ENCODE measurements at places on chromosomes 1 and 21. TPM values are rescaled to one million over a fixed set of nuclear protein-coding genes. Genes with fewer than 3 reads are reported as not detected.

The SPRR2B gene
- total RNA-seq: not detected

The RGS2 gene
- 24.2 TPM for total RNA-seq

DNA sequence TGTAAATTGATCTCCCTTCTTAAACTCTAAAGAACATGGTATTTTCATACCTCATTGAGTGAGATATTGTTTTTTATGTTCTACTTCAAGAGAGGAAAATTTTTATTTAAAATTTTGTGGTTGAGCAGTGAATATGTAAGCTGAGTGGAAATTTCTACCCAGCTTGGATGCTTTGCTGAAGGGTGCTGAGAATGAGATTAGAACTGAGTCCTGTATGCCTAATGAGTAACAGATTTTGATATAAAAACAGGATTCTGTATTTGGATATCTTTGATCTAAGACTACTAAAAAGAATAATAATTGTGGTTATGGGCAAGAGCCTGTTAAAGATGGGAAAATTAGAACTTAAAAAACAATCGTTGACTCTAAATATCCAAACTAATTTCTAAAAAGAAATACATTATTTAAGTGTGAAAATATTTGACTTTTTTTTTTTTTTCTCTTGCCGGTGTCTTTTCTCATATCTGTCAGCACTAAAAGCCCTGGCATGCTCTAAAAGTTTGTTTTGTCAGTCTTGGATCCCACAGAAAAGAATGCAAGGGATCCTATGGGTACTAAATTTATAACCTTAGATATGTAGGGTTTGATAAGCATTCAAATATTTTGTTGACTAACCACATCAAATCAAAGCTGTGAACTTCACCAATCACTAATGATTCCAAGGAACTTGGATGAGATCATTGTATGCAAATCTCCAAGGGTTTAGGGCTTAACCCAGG, 652.3 kb downstream of the PTPRC start:
- no peak for DNase-seq

GRCh38 chr1:163774978-163775620, 453.3 kb downstream of the NUF2 start:
- no peak for DNase-seq

The OR14K1 gene
- total RNA-seq: not detected

- no peak for DNase-seq
Measured at GRCh38 chr21:42302794-42303193, 12.4 kb downstream of the TFF3 start.

The OR6K3 gene
- not detected for total RNA-seq

GRCh38 chr1:192730198-192730597, 78.6 kb upstream of the RGS2 start:
- peak; percentile 30 for DNase-seq

DNA sequence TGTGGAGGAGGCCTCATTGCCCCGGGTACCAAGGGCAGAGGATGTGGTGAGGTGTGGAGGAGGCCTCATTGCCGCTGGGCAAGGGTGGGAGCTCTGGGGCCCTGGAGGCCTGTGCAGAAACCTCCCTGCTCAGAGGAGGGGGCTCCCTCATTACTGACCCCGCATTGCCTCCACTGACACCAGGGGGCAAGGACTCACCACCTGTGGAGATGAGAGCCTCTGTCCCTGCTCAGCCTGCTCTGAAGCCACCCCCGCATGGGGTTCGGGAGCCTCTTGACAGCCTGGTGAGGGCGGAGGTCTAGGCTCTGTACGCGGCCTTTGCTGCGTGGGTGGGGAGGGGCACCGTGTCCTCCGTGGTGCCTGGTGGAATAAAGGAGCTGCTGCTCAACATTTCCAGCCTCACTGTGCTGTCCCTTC, 95.0 kb upstream of the COL6A1 start:
- no peak for DNase-seq

The HSPA6 gene
- total RNA-seq: 0.28 TPM

GRCh38 chr1:5982276-5982675, 9.9 kb downstream of the NPHP4 start:
- no peak for DNase-seq

GRCh38 chr1:164746632-164747031, 187.6 kb downstream of the PBX1 start:
- DNase-seq: no peak

DNA sequence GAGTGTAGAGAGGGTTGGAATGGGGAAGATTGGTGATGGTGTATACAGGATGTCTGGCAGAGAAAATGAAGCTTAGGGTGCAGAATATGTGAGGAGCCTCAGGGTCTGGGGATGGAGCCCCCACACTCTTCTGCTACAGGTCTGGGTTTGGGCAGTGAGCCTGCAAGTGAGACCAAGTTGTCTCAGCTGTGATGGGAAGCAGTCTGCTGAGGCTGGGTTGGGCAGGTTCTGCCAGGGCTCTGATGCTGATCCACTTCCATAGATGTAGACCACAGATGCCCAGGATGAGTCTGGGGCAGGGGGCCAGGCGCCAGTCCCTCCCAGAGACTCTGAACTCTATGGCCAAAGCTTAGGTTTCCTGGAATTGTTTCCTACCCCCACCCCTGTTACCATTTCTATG, 516.9 kb downstream of the PTPRU start:
- DNase-seq: no peak

DNA sequence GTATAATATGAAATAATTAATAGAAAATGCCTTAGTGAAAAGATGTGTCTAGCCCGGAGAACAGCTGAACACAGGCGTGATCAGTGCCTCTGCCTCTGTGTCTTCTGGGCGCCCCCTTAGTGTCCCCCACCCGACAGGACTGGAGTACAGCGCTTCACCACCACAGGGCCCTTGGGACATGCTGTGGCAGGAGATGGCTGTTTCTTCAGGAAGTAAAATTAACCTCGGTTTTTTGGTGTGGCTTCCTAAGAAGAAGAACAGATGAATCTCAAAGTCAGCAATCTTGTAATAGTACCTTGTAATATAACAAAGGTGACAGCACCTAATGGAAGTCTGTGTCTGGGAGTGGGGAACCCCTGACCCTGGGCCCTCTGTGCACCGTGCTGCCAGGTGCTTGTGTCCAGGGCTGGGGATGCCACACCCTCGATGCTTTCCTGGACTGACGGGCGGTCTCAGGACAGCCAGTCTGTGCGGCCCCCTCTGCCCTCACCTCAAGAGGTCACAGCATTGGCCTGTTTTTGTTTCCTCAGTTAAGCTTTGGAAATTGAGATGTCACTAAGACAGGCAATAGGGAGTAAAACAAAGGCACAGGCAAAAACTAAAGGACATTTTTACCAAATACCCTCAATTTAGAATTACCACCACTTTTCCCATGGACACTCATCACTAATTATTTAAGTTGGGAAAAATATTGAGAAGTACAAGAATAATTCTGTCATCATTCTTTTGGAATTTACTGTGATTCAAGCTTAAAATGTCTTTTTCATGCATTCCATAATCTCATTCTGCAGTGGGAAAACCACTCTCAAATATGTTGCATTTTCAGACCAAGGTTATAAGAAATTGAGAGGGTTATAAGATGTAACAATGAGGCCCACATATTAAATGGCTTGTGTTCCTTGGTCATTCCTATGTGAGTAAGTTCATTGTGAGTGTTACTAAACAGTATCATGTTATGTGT, 79.3 kb downstream of the ADARB1 start:
- no peak for DNase-seq

The VAMP3 gene
- 76.2 TPM for total RNA-seq

DNA sequence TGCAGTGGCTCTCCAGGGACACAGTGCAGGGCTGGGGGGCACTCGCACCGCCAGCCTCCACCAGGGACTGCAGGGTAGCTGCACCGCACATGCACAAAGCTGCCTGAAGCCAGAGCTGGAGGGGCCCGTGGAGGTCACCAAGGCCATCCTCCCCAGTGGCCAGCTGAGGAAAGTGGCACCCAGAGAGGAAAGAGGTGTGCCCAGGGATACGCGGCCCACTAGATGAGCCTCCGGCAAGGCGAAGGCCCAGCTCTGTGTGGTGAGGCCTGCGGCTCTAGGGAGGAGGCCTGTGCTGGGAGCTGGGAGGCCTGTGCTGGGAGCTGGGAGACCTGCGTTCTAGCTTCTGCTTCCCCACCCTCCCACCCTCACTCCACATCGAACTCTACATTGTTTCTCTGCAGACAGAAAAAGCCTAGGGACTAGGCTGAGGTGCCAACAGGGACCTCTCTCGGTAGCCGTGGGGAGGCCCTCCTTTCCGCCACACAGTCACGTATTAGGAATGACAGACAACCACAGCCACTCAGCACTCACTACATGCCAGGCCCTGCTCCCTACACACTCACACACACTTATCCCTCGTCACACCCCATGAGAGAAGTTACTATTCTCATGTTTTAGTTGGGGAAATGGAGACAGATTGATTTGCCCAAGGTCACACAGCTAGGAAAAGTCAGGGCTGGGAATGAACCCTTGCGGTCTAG, 921 bp upstream of the ASCL5 start:
- no peak for DNase-seq

DNA sequence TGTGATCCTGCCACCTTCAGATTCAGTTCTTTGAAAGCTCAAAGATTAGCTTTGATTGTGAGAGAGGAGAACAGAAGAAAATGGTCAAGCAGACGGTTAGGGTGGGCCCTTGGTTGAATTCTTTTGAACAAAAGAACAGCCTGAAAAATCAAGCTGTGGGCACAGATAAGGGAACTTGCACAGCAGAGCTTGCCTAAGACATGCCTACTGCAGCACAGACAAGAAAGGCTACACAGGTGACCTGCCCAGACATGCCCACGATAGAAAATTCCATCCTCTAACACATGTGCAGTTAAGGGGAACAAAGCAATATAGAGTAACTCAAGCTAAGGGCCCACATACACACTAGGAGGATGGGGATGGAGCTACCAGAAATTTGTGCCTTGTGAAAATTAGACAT, 512.5 kb upstream of the LRRC7 start:
- no peak for DNase-seq

GRCh38 chr1:166974647-166975345, 544 bp downstream of the ILDR2 start:
- no peak for DNase-seq

GRCh38 chr21:19353256-19353655, 949.7 kb upstream of the TMPRSS15 start:
- no peak for DNase-seq

DNA sequence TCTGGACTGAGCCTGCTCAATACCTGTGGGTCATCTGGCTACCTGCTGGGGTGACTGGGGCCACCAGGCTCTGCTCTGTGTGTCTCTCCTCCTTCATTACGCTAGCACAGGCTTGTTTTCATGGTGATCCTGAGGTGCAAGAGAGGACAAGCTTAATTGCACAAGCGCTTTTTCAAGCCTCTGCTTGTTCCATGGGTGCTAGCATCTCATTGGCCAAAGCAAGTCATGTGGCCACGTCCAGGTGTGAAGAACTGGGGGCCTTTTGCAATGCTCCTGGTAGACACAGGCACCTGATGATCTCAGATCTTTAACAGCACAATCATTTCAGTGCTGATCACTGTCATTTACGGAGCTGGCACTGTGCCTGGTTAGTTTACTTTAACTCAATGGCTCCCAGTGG, 114.6 kb downstream of the KAZN start:
- peak; percentile 45 for DNase-seq

DNA sequence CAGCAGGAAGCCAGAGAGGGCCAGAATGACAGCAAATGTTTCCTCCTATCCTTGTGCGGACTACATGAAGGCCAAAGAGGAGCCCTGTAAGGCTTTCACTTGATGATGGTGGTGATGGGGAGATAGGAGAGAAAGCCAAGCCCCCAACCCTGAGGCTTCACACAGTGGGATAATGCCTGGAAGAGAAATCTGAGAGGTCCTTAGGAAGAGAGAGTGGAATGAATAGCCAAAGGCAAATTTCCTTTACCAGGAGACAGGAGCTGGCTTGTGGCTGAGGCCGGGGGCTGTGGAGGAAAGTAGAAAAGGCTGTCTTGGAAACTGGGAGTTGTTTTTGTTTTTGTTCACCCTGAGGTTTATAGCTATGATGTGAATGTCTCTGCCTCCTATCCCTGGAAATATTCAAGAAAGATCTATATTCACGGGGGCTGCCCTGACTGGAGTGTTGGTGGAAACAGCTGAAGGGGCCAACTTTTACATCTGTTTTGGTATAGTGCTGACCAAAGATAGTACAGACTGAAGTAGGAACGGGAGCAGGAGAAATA, 13.0 kb upstream of the RNF19B start:
- no peak for DNase-seq

DNA sequence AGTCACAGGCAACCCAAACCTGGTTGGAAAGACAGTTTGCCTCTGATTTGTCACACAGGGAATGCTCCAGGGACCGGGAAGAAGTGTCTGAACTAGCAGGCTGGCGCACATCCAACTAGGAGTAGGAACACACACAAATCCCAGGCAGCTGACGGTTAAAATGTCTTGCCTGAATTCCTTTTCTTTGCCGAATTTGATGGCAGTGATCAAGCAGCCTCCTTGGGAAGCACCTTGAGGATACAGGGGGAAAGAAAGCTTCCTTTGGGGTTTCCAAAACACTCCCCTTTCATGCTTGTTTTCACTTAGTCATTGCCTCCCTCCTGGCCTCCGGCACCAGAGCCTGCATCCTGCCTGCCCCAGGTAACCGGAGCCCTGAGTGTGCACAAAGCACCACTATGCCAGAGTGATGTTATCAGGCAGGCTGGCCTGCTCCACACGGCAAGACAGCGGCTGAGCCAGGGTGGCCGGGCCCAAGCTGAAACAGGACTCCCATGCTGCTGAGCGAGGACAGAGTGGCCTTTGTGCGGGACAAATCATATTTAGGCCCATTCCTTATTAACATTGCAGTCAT, 193.8 kb downstream of the LMX1A start:
- peak; percentile 63 for DNase-seq

DNA sequence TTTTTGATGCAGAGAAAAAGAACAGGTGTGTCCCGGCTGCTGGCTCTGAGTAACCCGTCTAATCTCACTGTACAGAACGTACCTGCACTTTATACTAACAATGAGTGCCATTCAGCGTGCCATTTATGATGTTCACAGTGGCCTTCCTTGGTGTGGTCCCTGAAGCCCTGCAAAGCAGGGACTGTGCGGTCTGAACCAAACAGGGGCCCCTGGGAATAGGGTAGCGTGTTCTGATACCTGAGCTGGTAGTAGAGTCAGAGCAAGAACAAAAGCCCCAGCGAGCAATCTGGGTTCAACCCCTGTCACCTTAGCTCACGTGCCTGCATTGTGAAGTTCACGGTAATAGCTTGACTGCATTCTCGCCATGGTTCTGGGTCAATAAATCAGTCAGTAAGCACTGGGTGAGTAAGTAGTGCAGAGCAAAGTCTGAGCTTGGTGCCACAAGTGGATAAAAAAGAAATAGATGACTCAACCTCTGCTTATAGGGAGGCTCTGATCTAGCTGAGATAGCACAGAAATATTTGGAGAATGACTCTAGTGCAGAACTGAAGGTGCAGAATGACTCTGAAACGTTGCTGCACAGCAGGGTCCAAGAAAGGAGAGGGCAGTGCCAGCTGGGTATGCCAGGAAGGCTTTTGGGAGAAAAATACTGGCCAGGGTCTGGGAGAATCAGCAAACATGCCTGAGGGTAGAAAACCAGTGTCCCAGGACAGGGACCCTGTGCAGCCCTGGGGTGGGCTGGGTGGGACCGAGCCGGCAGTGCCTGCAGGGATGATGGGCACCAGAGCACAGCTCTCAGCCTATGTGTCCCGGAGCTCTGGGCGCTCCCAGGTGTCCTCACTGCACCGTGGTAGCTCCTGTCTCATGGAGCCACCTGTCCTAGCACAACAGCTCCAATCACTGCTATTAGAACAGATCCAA, 125.9 kb downstream of the RHOU start:
- DNase-seq: peak; percentile 13

All from A673 (cell line).